ENCODE measurements at places on chromosomes 5 and 9. TPM values are rescaled to one million over a fixed set of nuclear protein-coding genes. Genes with fewer than 3 reads are reported as not detected.

Gene NR2F1-AS1
- 16.1 TPM for total RNA-seq

Gene PCDHA6
- total RNA-seq, result 0.20 TPM

Gene ADAMTS6
- 52.2 TPM for total RNA-seq

Gene WHRN
- total RNA-seq, result 0.20 TPM

Gene GAPT
- total RNA-seq, result not detected

Gene RNF183
- not detected for total RNA-seq

Gene ADGRD2
- total RNA-seq, result not detected

DNA sequence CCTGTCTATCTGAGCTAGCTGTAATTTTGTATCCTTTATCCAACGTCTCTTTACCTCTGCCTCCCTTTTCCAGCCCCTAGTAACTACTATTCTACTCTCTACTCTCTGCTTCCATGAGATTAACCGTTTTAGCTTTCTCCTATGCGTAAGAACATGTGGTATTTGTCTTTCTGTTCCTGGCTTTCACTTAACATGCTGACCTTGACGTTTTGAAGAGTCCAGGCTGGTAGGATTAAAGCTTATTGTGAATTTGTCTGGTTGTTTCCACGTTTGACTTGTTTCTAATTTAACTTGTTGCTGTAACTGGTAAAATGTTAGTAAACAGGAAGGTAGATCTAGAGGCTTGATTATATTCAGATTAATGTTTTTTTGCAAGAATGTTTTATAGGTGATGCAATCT is 385.3 kb downstream of the PSAT1 start:
- no peak for DNase-seq

DNA sequence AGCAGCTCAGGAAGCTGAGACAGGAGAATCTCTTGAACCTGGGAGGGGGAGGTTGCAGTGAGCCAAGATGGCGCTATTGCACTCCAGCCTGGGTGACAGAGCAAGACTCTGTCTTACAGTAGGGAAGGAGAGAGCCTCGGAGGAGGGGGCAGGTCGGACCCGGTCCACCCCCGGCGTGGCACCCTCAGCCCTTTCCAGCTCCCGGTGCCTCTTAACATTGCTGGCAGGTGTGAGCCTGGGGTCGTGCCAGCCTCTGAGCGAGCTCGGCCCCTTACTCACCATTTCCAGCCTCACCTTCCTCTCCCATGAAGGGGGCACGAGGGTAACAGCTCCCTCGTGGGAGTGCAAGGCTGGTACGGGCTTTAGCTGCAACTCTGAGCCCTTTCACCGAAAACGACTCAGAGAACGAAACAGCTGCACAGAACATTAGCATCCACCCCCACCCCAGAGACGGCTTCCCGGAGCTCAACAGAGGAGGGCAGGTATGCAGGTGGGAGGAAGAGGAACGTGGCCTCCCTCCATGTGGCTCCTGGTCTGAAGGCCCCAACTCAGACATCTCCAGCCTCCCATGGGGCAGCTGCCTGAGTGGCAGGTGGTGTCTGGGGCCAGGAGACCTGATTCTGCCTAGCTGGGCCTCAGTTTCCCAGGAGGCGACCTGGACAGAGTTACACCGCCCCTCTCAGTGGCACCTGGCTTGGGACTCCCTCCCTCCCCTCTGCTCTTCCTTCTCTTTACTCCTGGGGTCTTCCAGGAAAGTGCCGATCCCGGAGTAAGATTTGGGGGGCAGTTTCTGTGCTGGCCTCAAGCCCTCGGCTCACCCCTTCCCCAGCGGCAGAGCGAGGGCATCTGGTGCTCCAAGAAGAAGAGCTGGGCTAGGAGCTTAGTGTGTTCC is 28.5 kb upstream of the ABO start:
- no peak for DNase-seq

GRCh38 chr9:130448035-130448624 is 3.4 kb downstream of the ASS1 start:
- DNase-seq, result no peak

GRCh38 chr5:148864113-148864841 is 37.9 kb downstream of the ADRB2 start:
- no peak for DNase-seq

- peak; percentile 43 for DNase-seq
Measured at GRCh38 chr9:94761481-94761880, 35.0 kb downstream of the AOPEP start.

GRCh38 chr9:37919956-37920335 is 16.0 kb upstream of the SLC25A51 start:
- no peak for DNase-seq

DNA sequence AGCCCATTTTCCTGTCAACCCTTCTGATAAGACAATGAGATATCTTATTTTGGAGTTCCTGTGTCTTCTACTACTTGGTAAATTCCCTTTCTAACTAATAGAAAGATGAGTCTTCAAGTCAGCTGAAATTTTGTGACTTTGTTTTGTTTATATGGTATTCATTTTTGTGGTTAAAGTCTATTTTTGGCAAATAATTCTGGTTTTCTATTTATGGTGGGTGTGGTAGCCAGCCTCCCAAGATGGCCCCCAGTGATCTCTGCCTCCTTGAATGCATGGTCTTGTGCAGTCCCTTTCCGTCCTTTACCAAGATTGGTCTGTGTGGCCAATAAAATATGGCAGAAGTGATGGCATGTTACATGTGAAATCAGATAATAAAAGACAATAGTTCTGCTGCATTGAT is 91.5 kb downstream of the NR3C1 start:
- DNase-seq, result no peak

DNA sequence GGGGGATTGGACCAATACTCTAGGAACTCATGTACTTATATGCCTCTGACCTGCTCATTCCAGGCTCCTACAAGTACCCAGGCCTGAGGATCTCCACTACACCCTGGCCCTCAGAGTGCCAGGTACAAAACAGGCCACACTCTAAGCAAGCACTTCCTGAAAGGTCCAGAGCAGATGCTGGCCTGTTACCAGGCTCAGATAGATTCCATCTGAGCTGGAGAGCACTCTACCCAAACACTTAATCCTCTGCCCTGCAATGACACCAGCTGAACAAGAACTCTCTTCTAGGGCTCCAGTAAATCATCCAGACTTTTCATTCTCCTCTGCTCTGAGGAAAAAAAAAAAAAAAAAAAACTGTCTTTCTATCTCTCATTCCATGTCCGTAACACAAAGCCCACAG is 2.9 kb downstream of the P4HA2 start:
- DNase-seq, result no peak

DNA sequence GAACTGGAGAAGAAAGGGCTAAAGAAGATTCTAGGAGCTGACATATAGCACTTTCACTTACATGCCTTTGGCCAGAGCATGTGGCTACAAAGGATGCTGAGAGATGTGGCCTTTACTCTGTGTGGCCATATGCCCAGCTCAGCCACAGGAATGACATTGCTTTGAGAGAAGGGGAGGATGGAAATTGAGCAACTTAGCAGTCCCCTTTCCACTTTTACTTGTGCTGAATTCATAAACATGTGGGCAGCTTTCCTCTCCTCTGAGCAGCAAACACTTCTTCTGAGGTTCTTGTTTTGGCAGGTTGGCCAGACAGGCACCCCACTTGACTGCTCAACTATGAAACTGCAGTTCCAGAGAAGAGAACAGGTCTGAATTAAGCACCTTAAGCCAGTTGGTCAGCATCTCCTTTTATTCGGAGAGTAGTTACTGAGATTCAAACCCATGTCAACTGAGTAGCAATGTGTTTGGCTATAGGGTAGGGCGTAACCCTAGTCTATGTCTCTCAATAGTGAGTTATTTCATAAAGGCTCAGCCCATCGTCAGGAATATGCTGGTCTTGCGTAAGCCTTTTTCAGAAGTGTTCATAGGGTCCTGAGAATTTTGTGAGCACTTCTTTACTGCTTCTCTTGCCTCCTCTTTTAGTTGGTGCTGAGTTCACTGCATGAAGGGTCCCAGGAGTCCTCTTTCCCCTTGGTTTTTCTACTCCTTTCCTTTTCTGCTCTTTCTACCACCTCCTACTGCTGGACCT is 134.5 kb downstream of the PALM2AKAP2 start:
- peak; percentile 19 for DNase-seq

GRCh38 chr9:137308057-137308619 is 6.1 kb upstream of the NRARP start:
- DNase-seq, result no peak

DNA sequence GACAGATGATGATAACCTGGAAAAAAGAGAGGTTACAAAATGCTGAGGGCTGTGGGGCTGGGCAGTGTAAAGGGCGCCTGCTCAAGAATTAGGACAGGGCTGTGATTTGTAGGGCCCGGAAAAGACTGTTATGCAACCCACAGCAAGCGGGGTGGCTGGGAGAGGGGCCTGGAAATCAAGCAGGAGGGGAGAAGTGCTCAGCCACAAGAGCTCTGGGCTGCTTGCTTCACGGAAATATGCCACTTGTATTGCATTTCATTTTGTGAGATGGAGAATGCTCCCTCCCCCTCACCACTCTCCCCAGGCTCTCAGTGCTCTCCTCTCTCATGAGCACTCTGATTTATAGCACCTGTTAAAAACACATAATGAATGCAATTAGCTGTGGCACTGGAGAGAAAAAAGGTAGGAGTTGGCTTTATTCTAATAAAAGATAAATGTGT is 8.4 kb upstream of the HAND1 start:
- DNase-seq, result no peak

DNA sequence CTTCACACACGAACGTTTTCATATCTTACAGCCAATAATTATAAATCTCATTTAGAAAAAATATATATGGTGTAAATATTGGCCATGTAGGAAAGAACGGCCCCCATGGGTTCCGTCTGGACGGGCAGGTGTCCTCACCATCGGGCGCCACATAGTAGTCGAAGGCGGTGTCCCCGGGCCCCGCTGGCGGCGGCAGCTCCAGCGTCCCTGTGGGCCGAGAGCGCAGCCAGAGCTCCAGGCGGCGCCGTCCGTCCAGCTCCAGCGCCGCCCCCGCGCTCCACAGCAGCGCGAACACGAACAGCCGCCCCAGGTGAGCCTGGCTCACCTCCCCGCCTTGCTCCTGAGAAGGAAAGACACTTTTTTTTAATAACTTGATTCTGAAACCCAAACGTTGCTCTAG is 134.6 kb downstream of the DNAH5 start:
- no peak for DNase-seq

- DNase-seq, result no peak
Measured at GRCh38 chr9:111663301-111663823, 2.0 kb downstream of the GNG10 start.

GRCh38 chr5:87836696-87837095 is 424.0 kb upstream of the CCNH start:
- DNase-seq, result no peak

- no peak for DNase-seq
Measured at GRCh38 chr9:136080716-136081112, 14.4 kb downstream of the NACC2 start.

DNA sequence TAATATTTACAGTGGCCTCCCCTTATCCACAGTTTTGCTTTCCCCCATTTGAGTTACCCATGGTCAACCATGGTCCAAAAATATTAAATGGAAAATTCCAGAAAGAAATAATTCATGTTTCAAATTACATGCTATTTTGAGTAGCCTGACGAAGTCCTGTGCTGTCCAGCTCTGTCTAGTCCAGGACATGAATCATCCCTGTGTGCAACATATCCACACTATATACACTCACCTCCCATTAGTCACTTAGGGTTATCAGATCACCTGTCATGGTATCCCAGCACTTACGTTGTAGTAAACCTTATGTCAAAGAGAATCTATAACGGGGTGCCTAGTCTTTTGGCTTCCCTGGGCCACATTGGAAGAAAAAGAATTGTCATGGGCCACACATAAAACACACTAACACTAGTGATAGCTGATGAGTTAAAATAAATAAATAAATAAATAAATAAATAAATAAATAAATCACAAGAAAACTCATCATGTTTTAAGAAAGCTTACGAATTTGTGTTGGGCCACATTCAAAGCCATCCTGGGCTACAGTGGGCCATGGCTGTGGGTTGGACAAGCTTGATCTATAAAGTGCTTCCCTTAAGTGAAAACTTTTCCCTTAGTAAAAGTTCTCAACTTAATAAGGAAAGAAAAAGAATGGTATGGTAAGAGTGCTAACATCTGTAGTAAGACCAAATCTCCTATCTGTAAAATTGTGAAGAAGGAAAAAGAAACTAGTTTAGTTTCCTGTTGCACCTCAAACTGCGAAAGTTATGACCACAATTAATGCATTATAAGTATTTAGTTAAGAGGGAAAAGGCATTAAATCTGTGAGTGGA is 15.9 kb upstream of the OMD start:
- DNase-seq, result peak; percentile 55

- no peak for DNase-seq
Measured at GRCh38 chr9:117839862-117840261, 135.7 kb downstream of the TLR4 start.

Measured in lung microvascular endothelial cell (primary cell).